Fibroblast of villous mesenchyme (primary cell): ENCODE measurements at places on chromosomes 16 and 17.
A peak's percentile ranks its signal among the peaks of the same experiment; 100 is the strongest.

- no peak for DNase-seq
Measured at GRCh38 chr16:66637806-66638205, 33.3 kb downstream of the CMTM3 start.

DNA sequence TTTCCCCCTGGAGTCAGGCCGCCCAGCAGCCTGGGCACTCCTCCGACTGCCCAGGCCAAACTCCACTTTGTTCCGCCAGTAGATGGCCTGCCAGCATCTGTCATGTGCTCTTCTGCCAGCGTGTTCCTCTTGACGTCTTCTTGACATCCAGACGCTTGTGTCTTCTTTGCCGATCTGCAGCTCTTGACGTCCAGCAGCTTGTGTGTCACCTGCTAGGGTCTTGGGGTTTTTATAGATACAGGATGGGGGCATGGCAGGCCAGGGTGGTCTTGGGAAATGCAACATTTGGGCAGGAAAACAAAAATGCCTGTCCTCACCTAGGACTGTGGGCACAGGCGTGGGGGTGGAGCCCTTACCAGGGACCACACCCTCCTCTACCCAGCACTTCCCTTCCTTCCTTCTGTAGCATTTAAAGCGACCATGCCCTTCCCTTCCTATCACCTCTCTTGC lies 88.7 kb downstream of the BMERB1 start:
- DNase-seq = no peak

GRCh38 chr17:64109400-64109799 lies 20.5 kb downstream of the ERN1 start:
- DNase-seq = no peak

DNA sequence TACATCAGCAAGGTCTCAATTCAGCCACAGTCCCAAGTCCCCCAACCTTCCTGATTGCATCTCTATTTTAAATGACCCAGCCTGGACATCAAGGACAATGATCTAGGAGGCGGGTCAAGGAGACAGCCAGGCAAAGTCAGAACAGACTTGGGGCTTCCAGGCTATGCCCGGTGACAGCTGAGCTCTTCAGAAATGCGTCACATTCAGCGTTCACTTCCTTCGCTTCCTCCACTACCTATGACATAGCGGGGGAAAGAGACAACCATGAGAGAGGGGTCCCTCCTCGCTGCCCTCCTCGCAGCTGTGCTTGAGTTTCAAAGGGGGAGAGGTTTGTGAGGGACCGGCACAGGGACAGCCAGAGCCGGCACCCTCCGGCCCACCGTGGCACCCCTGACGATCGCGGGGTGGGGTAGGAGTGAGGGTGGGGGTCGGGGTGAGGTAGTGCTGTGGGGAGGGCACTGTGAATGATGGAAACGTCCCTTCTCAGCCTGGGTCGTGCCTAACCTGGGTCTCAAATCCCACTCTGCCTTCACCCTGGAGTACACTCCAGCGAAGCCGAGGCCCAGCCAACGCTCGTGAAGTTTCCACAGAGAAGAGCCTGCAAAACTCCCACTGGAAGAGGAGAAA lies 12.3 kb upstream of the LGALS3BP start:
- DNase-seq = no peak

GRCh38 chr17:72124438-72124775 lies 3.6 kb downstream of the SOX9 start:
- no peak for DNase-seq

GRCh38 chr17:67629971-67630320 lies 87.8 kb upstream of the NOL11 start:
- peak; percentile 60 for DNase-seq

DNA sequence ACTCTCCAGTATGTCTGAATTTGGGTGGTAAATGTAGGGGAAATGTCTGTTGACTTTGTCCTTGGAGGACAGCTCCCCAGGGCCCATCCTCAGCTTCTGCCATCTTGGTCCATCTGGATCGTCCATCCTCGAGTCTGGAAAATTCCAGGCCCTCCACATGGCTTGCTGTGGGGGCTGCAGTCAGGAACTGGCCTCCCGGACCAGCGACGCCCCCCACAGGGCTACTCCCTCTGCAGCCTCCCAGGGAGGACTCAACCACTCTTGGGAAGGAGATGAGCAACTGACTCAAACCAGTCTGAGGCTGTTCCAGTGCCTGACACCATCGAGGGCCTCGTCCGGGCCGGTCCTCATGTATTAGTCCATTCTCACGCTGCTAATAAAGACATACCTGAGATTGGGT lies 5.5 kb upstream of the ZG16B start:
- DNase-seq = no peak

GRCh38 chr16:64754279-64754678 lies 367.6 kb downstream of the CDH11 start:
- no peak for DNase-seq

- no peak for DNase-seq
Measured at GRCh38 chr17:63826468-63827001, 696 bp upstream of the PSMC5 start.

- no peak for DNase-seq
Measured at GRCh38 chr17:36614933-36615332, 13.6 kb downstream of the MRM1 start.

DNA sequence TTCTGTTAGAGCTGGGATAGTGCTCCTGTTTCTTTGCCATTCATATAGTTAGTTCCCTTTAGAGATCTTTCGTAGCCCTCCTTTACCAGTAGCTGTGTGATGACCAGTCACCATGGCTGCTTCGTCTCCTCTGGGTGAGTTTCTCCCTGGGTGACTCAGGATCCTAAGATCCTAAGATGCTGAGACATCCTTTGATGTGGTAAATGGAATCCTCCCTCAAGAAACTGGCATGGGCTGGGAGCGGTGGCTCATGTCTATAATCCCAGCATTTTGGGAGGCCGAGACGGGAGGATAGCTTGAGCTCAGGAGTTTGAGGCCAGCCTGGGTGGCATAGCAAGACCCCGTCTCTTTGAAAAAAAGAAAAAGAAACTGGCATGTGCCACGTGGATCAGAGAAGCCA lies 5.9 kb downstream of the PHAF1 start:
- DNase-seq = peak; percentile 78

- peak; percentile 57 for DNase-seq
Measured at GRCh38 chr16:47260503-47260902, 116.8 kb upstream of the NETO2 start.

DNA sequence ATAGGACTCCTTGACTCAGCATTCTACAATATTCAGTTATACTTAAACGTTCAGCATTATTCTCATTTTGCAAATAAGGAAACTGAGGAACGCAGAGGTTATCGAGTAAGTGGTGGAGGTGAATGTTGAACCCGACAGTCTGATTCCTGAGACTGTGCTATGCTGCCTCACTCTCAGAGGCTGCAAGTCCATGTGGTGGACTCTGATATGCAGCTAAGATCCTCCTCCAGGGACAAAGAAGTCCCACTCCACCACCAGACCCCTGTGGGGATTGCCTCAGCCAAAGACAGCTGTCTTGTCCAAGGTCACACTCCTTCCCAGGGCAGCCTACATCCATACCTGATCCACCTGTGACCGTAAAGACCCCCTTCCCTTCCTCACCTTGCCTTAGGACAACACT lies 37.5 kb downstream of the ACSM2B start:
- no peak for DNase-seq

- DNase-seq = peak; percentile 97
Measured at GRCh38 chr16:75254359-75254837, 3.0 kb upstream of the BCAR1 start.

DNA sequence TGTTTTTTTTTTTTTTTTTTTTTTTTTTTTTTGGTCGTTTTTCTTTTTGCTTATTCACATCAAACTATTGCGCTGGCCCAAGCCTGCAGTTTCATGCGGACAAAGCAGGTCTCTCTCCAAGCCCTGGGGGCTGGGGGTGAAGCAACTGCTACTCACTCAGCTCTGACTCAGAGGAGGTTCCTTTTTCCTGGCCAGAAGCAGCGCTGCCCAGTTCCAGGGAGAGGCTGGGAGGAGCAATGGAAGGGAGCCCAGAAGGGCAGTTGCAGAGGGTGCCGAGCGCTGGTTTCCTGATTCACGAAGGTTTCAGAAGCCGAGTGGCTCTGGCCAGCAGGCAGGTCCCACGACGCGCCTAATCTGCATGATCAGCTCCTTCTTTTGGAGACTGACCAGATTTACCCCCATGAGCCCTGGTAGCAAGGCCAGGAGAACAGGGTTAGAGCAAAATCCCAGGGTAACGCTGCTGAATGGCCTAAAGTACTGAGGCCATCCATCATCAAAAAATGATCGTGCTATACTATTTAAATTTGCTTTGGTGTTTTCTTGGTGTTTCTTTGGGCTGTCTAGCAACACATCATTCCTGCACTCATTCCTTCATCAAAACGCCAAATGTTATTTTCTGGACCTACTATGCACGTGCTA lies 144.7 kb upstream of the SOX9 start:
- DNase-seq = peak; percentile 84

DNA sequence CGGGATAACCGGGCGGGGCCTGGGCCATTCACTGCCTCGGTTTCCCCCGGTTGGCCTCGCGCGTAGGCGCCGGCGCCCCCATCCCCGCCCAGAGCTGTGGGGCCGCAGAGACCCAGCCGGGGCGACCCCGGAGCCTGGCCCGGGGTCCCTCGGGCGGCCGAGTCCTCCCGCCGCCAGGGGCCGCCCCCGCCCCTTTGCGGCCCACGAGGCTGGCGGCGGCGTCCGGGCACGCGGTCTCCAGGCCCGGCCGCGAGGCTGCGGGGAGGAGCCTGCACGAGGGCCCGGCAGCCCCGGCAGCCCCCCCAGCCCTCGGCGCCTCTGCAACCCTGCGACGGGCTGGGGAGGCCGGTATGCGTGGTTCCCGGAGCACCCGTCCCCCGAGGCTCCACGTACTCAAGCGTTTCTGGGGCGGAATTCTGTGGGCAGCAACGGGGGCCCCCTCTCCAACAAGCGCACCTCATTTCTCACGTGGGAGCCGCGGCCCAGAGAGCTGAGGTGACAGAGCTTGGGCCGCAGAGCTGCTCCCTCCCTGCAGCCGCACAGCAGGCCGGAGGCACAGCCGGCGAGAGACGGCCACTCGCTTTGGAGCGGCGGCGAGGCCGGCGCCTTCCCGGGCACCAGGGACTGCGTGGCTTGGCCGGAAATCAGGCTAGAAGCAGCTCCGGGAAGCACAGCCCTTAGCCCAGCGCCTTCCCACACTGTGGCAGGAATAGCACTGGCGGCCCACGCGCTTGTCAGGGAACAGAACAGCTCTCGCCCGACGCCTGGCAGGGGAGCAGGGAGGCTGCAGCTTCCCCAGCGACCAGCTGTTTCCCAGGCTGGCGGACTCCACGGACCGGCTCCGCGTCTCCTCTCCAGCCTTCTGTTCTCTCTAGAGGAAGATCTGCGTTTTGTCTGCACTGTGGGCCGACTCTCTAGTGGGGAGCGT lies 867 bp upstream of the LIMD2 start:
- peak; percentile 45 for DNase-seq

DNA sequence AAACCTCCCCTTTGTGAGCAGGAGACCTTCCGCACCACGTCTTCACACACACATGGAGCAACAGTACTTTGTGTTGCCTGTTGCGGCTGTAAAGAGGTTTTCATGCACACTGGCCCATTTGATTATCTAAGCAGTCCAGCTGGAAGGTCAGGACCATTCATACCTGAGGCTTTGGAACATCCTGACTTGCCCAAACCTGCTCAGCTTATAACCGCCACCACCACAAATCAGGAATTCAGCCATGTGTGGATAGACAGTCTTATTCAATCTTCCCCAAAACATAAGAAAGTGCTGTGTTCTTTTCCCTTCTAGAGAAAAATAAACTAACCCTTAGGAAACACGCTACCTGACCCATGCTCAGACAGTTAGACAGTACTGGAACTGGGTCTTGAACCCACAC lies 81.6 kb upstream of the XYLT1 start:
- DNase-seq = no peak

- DNase-seq = no peak
Measured at GRCh38 chr17:8781776-8782175, 17.4 kb downstream of the MFSD6L start.

- no peak for DNase-seq
Measured at GRCh38 chr16:35523991-35524390, 2064.6 kb downstream of the TP53TG3F start.

GRCh38 chr16:48184681-48185080 lies 28.9 kb upstream of the ABCC12 start:
- DNase-seq = no peak

GRCh38 chr17:879546-880442 lies 97.6 kb downstream of the MRM3 start:
- peak; percentile 84 for DNase-seq

DNA sequence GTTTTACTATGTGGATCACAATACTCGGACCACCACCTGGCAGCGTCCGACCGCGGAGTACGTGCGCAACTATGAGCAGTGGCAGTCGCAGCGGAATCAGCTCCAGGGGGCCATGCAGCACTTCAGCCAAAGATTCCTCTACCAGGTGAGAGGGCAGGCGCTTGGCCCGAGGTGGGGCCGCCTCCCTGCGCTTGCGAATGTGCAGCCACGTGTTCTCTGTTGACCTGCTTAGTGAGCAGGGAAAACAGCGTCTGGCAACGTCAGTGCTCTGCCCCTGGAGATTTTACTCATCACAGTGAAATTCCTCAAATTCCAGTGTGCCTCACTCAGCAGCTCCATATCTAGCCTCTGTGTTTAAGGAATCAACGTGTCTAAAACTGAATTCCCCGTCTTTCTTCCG lies 33.4 kb upstream of the CLEC18A start:
- DNase-seq = peak; percentile 95

GRCh38 chr16:88991813-88992350 lies 14.9 kb upstream of the CBFA2T3 start:
- DNase-seq = no peak

DNA sequence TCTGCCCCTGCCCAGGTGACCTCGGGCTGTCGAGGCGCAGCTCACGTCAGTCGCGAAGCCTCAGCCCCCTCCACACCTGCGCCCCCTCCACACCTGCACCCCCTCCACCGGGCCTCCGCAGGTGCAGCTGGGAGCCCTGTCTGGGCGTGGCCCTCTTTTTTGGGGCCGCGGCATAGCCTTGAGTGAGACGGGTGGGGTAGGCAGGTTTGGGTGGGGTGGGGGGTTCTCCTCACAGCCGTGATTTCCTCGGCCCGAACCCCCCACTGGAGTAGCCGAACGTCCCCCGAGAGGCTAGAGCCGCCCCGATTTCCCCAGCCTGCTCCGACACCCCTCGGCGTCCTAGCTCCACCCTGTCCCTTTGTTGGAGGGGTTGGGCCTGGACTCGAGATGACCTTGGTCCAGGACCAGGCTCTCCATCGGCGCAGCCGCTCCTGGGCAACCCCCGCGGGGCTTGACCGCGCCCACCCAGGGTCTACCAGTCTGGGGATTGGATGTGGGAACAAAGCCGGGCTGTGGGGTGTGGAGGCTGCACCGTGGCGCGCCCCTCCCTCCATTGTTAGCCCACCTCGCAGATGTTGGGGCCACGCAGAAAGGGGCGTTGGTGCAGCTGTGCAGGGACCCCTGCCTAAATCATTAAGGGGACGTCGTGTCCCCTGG lies 626 bp downstream of the TUBB3 start:
- no peak for DNase-seq

- peak; percentile 61 for DNase-seq
Measured at GRCh38 chr16:3654249-3654991, at the start of gene DNASE1. Gene DNASE1 (plus strand): TSS chr16:3654691. CDS start chr16:3655374, 683 bp downstream.
